ENCODE measurements at places on chromosomes 4 and X.

- no peak for DNase-seq
Measured at GRCh38 chr4:152525878-152526277, 10.0 kb downstream of the FBXW7 start.

DNA sequence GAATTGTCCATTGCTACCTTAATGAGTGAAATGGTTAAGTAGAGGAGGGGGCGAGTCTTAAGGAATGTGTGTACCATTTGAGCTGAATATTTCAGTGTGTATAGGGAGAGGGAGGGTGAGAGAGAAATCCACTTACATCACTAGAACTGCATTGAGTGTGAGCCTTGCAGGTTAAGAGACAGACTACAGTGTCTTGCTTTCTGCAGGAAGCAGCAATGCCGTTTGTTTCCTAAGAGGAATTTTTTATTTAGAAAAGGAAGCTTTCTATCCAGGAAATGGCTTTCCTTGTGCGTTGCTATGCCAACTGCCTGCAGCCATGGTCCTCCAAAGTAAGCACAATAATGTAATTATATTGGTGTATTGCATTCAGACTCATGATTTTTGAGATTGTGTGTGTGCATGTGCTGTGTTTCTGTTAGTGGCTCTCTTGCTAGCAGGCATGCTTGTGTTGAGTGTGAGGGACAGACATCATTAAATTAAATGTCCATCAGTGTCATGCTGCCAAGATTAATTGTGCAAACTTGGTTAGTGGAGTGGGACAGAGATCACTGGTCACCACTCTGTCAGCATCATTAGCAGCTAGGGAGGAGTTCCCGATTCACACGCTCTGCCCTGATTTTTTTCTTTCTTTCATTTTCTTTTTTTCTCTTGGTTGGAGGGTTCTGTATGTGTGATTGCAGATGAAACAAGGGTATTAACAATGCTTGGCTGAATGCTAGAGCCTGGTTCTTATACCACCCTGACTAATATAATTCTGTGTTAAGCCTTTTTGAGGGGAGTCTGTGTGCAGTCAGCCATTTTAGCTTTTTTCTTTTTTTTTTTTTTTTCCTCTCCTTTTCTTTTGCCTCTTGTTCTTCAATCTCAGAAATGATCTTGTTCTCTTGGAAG is 164.3 kb downstream of the RAPGEF2 start:
- DNase-seq, result no peak

GRCh38 chr4:83276299-83277040 is 8.1 kb downstream of the COQ2 start:
- no peak for DNase-seq

GRCh38 chr4:145552181-145552822 is 66.9 kb upstream of the MMAA start:
- no peak for DNase-seq

GRCh38 chr4:33485111-33485510 is 2759.2 kb downstream of the ARAP2 start:
- no peak for DNase-seq

GRCh38 chr4:163523791-163524365 is 29.4 kb downstream of the TMA16 start:
- DNase-seq, result no peak

DNA sequence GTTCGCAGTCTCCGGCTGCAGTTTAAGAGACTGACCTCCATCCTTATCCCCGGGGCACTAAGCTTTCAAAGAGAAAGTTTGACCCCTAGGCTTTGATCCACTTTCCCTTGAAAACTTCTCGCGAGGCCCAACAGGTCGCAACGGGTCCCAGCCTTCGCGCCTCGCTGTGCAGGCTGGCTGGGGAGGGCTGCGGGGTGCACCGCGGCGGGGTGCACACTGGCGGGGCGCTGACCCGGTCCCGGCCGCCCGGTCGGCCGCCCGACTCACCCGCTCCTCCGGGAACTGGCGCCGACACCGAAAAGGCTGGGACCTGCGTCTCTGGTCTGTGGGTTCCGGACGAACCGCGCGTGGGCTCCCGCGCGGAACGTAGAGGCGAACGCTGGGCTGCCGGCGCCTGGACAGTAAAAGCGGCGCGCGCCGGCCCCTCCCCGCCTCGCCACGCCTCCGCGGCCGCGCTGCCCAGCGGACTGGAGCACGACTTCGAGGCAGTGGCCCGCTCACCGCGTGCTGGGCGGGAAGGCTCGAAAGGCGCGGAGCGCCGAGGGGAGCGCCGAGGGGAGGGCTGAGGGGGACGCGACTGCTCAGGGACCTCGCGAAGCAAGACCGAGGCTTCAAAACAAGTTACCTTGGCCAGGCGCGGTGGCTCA is at the start of gene TAF7L:
Gene TAF7L, minus strand, starts transcription at position 378 of the 647 bp plus-strand sequence. CDS start 3,791 bp downstream, outside the sequence.
- DNase-seq, result no peak

- no peak for DNase-seq
Measured at GRCh38 chrX:108447303-108447702, 7.7 kb downstream of the COL4A5 start.

- no peak for DNase-seq
Measured at GRCh38 chr4:6335040-6335590, 65.5 kb downstream of the WFS1 start.

- no peak for DNase-seq
Measured at GRCh38 chrX:12614266-12614665, 176.9 kb upstream of the PRPS2 start.

GRCh38 chr4:48058617-48059530 is 42.3 kb downstream of the NIPAL1 start:
- DNase-seq, result no peak

GRCh38 chr4:147811878-147812277 is 80.0 kb downstream of the ARHGAP10 start:
- no peak for DNase-seq

- no peak for DNase-seq
Measured at GRCh38 chrX:108642273-108642628, 94.1 kb downstream of the IRS4 start.

- DNase-seq, result no peak
Measured at GRCh38 chrX:44747969-44748368, 95.9 kb upstream of the DUSP21 start.

DNA sequence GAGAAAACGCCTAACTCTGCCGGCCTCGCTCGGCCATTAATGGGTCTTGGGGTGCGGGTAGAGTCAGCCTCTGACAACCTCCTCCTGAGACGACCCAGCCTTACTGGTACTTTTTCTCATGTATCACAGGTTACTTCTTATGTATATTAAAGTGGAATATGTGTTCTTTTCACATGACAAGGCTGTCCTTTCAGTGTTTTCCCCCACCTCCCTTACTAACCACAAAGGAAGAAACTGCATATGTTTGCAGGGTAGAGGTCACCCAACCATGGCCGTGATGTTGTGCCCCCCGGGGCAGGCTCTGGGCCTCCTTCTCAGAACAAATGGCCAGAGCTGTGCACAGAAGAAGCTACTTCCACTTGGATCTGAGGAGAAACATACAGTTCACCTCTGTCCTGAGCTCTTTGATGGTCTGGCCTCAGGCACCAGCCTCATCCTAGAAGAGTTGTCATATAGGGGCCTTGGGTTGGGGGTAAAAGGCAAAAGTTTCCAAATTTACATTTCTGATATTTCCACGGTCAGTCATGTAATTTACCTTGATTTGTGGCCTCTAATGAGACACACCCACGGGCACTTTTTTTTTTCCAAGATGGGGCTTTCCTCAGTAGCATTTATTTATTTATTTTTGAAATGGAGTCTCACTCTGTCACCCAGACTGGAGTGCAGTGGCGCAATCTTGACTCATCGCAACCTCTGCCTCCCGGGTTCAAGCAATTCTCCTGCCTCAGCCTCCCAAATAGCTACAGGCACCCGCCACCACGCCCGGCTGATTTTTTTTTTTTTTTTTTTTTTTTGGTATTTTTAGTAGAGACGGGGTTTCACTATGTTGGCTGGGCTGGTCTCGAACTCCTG is 1.9 kb downstream of the SOWAHD start:
- no peak for DNase-seq

DNA sequence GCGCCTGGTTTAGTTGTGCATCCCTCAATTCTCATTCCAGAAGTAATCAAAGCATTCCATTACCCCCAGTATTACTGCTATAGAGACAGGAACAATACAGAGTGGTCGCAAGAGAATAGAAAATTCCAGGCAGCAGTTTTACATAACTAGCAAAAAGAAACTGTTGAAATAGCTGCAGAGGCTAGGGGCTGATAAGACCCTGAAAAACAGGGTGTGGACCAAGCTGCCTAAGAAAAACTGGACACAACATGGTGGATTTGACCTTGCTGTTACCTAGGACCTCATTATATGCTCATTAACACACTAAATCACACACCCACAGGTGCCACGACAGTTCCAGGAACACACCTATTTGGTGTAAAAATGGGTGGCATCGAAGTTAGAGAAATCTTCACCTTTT is 15.4 kb downstream of the EPGN start:
- DNase-seq, result no peak

DNA sequence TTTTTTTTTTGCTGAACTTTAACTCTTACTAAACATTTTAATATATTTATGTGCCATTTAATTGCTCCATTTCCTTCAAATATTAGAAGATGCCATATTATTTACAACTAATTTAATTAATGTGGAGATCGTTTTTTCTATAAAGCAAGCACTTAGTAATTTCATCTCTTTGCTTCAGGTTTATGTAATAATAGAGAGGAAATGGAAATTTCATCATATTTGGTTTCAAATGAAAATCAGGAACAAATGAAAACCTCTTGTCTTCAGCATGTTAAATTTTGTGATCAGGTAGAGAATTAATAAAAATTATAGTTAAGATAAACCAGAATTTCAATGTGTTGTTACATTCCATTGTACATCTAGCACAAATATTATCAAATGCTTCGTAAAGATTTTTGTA is 120.1 kb downstream of the SYNPO2 start:
- DNase-seq, result no peak

- DNase-seq, result no peak
Measured at GRCh38 chr4:135144498-135144897, 942.9 kb upstream of the PABPC4L start.

DNA sequence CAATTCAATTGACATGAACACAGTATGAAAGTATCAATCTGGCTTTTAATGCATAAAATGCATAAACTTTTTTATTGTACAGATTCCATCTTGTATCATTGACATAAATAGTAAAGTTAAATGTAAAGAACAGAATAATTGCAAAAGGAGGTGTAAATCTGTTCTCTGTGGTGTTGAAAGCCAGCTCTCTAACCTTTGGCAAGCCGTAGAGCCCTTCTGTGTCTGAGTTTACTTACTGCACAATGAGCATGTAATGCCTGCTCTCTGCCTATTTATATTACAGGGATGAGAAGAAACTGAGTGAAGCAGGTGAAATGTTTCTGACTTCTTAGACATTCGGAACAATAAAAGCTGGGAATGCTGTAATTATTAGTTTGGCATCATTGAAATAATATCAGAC is 389.3 kb upstream of the EPHA5 start:
- no peak for DNase-seq

DNA sequence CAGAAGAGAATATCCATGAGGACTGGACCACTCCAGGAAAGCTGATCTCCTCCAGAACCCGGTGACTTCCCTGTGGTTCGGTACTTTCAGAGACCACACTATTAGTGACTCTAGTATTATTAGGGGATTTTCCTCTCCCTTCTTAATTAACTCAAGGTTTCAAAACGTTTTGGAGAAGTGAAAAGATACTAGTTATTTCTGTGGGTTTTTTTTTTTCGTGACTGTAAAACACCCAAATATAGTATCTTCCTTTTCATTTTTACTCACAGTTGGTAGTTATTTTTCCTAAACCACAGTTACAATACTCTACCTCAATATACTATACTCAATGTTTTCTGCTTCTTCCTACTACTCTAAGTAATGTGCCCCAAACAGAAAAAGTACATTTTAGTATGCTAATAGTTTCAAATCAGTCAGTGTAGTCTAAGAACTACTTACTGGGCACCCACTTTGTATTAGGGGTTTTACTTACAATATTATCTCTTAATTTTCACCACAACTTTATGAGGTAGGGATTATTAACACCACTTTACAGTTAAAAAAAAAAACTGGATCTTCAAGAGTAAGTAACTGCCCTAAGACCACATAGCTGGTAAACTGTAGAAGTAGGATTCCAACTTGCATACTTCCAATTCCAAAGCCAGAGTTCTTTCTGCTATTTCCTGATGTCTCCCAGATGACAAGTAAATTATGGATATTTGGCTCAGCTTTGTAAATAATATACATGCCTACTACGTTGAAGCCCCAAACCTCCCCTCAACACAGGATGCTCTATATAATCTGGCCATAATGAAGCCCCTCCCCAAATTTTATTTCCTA is 45.0 kb downstream of the SLC9A7 start:
- no peak for DNase-seq
